ENCODE measurements at places on chromosomes 6 and 20.
A peak's percentile ranks its signal among the peaks of the same experiment; 100 is the strongest.

GRCh38 chr6:25511376-25511775 is 140.6 kb upstream of the SCGN start:
- DNase-seq: no peak

DNA sequence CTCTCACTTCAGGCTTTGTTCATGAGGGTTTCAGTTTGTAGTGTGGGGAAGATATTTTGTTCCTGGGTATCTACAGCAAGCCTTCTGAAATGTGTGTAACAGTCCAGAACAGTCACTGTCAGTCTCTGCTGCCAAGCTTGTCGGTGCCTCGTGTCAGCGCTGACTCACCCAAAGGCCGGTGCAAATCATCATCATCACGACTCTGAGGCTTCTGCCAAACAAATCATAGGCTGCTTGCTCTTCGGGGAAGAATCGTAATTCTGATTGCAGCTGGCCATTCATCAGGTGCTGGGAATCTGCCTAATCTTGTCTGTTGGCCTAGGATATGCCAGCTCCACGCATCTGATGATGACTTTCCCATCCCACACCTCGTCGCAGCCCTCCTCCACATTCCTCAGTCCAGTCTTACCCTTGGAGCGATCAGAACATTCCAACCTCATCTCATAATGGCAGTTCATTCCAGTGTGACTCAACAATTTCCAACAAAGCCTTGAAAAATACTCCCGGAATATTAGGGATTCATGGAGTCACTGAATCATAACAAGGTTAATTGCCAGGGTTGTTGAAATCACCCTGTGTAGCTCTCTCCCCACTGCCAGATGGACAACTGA is 40.9 kb downstream of the ALDH8A1 start:
- no peak for DNase-seq

GRCh38 chr6:170188571-170189001 is 102.3 kb downstream of the DLL1 start:
- no peak for DNase-seq

DNA sequence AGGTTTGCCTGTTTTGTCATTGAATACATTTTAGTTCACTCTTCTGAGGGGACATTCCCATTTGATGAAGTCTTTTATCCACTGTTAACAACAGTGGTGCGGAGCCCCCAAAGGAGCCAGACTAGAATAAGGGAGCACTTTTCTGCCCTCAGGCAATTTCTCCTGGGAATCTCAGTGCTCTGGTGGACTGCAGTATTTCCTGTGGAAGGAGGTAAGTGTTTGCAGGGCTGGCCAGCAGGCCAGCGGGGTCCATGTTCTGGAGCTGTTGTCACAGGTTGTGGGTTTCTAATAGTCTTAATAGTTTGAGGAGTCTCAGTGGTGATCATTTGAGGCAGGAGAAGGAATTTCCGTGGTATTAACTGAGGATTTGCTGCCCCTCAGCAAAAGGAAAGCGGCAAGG is 83.5 kb downstream of the ASXL1 start:
- no peak for DNase-seq

GRCh38 chr6:10793035-10793434 is 45.3 kb downstream of the MAK start:
- DNase-seq: no peak

DNA sequence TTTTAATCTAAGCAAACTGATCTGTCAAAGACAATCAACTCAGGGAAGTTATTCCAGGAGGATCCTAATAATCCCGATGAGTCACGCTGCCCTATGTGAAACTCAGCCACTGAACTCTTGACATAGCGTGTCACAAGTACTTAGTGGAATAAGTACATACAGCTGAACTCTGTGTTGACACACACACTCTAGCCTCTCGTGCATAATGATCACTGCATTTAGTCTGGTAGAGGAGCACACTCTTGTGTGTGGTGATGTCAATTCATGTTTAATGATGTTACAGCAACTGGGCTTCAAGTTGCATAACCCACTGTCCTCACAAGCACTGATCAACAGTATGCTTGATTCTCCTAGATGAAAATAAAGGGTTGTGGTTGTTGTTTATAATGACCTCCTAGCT is 148.3 kb downstream of the HACE1 start:
- DNase-seq: no peak

DNA sequence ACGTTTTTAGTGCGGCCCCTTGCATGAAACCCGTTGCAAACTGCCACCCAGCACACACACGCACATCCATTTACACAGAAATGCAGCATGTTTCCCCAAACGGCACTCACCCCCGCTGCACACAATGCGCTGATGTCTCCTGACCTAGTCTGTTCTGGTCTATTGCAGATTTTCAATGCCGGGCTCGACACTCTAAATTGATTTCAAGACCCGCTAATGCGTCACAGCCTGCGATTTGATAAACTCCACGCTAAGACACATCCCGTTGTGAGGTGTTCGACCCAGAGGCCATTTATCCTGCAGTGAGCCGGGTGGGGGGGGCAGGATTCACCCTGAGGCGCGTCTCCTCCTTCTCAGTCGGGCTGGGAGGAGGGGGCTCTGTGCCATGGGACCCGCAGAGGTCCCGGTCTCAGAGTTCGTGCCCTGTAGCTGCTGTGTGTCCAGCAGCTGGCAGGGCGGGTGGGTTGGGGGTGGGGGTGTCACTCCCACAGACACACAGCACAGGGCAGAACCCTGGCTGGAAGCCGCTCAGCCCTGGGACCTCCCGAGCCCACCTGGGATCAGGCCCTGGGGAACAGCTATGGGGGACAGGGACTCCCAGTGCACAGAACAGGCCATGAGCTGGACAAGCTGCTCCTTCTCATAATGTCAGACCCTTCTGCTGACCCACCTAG is 367.9 kb downstream of the PREX1 start:
- DNase-seq: no peak

- no peak for DNase-seq
Observed at GRCh38 chr6:40135491-40136072, 201.3 kb upstream of the MOCS1 start.

DNA sequence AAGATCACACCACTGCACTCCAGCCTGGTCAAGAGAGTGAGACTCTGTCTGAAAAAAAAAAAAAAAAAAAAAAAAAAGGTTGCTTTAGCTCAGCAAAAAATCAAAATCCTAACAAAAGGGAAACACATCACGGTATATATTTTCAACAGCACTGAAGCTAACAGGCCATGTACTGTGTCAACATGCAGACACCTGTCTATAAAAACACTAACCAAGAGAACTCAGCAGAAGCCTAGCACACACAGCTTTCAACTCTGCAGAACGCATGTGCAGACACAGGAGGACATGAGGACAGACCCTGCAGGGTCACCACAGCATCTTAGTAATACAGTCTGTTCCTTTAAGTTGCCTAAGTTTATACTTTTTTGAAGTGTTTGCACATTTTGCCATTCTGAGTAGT is 13.5 kb downstream of the NINL start:
- DNase-seq: no peak

DNA sequence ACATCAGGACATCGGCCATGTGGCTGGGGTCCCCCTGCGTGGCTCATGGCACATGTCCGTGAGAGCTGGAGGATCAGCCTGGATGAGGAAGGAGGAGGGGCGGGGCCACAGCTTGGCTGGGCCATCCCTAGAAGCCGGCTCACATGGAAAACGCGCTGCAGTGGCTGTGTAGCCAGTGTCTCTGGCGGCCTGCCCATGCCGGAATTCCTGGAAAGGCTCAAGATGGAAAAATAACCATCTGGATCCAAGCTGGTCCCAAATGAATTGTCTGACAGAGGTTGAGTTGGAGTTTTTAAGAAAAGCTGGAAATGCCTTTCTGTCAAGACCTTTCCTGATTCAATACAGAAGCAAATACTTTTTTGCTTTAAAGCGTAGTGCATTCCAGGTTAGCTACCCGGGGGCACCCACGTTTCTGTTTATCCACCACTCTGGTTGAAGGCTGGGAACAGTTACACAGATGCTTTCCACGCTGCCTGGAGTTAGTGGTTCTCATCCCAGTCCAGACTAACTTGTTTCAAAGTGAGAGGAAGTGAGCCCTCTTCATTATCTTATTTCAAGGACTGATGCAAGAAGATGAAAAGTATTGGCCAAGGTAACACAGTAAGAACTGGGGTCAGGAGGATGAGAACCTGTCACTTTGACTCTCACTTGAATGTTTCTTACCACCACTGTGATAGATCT is 99.0 kb downstream of the GMPR start:
- DNase-seq: no peak

GRCh38 chr6:143167224-143167623 is 106.5 kb downstream of the AIG1 start:
- no peak for DNase-seq

DNA sequence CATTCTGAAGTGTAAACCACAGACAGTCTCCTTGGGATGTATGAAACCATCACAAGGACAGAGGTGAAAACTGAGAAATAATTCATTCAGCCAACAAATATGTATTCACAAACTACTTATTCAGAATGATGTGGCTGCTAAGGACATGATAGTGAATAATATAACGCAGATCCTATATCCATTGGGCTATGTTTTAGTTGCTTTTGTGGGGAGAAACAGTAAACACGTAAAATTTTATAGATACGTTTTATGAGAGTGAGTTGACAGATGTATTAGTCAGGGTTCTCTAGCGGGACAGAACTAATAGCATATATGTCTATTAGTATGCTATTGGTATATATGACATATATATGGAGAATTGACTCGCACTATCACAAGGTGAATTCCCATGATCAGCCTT is 402.5 kb downstream of the RFPL4B start:
- DNase-seq: no peak

- no peak for DNase-seq
Observed at GRCh38 chr6:78810146-78810545, 57.2 kb upstream of the IRAK1BP1 start.

DNA sequence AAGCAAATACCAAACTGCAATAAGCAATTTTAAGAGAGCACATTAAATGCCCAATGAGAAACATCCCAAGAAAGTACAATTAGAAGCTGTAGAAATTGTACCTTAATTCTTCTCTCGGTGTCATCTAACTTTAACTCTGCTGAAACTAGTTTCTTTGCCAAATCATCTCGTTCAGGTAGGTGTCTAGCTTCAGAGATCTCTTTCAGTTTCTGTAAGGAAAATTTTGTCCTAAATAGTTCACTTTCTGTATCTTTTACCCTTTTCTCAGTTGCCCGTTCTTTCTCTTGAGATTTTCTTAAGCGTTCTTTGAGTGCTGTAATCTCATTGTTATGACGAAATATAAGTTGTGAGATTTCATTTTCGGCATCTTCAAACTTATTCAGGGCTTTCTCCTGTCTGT is 24.1 kb downstream of the LCA5 start:
- no peak for DNase-seq

GRCh38 chr6:117451671-117452070 is 25.9 kb upstream of the ROS1 start:
- DNase-seq: no peak

DNA sequence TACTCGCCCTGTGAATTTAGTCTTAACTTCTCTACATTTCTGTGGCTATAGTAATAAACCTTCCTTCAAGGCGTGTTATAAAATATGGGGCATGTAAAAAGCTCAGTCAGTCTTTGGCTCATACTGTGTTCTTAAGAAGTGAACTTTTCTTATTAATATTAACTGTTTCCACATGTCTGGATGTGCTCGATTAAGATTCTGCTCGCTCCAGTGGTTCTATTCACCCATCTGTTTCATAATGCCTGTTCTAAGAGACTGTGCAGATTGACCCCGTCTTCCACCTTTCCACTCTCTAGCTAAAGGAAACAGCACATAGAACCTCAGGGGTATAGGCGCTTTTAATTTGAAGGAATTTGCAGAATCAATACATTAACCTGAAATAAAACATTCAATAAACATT is 99.9 kb downstream of the L3MBTL3 start:
- DNase-seq: no peak

- DNase-seq: no peak
Observed at GRCh38 chr6:41236276-41236675, 8.1 kb downstream of the TREML4 start.

GRCh38 chr6:125537090-125537489 is 212.3 kb upstream of the HEY2 start:
- no peak for DNase-seq

GRCh38 chr20:45268531-45268930 is 14.2 kb upstream of the SLPI start:
- DNase-seq: no peak

- no peak for DNase-seq
Observed at GRCh38 chr6:2868637-2869036, 27.0 kb upstream of the SERPINB1 start.

GRCh38 chr20:10468340-10468845 is 33.3 kb downstream of the SLX4IP start:
- no peak for DNase-seq

DNA sequence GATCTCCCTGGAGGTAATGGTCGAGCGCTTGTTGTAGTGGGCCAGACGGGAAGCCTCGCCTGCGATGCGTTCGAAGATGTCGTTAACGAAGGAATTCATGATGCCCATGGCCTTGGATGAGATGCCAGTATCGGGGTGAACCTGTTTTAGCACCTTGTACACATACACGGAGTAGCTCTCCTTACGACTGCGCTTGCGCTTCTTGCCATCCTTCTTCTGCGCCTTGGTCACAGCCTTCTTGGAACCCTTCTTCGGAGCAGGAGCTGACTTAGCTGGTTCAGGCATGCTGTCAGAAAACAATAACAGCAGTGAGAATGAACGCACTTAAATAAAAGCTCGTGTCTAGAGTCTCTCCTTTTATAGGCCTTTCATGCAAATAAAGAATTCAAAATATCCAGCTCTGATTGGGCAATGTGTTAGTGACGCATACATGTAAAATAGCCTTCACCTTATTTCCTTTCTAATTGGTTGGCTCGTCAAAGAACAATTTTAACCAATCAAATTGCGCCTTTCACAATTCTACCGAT is 129.2 kb downstream of the HFE start:
- peak; percentile 90 for DNase-seq

DNA sequence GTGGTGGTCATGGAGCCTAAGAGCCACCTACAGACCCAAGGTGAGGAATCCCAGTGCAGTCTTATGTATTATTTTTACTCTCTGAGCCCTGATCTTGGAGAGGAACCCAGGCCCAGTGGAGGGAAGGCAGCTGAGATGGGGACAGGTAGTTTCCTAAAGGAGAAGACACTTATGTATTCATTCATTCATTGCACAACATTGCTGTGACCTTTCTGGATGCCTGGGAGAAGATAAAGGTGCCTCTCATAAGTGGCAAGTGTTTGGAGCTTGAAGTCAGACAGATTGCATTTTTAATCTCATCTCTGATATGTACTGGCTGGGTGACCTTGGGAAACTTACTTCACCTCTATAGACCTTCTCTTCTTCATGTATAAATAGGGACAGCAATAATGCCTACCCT is 111.1 kb downstream of the CEBPB start:
- DNase-seq: no peak
